NCI-H446 (cell line): ENCODE measurements at places on chromosomes 6 and 20.
A peak's percentile ranks its signal among the peaks of the same experiment; 100 is the strongest.

- no peak for DNase-seq
Observed at GRCh38 chr6:114068116-114068515, 97.2 kb upstream of the HDAC2 start.

- no peak for DNase-seq
Observed at GRCh38 chr6:36701401-36701991, 3.9 kb downstream of the RAB44 start.

DNA sequence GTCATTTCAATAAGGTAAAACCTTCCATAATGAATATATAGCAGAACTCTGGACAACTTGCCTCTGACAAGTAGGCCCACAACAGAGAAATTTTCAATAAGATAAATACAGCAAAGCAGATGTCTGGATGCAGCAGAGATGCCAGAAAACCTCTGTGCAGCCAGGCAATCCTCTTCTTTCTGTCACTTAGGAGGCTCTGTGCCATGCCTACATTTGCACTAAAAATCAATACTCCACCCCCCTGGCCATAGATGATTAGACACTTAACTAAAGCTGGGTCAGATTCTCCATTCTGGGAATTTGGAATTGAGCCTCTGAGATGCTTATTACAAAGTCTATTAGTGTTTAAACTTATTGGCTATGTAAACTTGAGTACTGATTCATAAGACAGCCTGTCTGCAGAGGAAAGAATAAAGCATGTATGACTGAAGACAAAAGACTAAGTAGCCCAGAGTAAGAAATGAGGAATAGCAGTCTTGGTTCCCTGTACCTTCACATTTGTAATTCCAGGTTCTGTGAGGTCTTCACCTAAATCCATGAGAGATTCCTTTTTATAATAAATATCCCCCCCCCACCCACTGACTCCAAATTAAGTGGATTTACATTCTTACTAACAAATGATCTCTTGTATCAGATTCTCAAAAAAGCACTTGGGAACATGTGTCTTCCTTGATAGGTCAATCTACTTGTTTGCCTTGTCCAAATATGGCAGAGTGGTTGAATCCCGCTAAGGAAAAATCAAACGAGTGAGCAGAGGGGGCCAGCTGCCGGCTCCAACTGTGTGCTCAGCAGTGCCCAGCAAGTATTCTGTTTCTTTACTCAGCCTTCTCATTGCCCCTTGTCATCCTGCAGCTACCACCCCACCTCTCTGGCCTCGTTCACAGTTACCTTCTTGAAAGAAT, 20.4 kb downstream of the MAN1A1 start:
- DNase-seq = no peak

GRCh38 chr20:52422574-52423336, 231.2 kb upstream of the ZFP64 start:
- DNase-seq = peak; percentile 27

- DNase-seq = no peak
Observed at GRCh38 chr20:22999756-23000155, 35.4 kb upstream of the SSTR4 start.

DNA sequence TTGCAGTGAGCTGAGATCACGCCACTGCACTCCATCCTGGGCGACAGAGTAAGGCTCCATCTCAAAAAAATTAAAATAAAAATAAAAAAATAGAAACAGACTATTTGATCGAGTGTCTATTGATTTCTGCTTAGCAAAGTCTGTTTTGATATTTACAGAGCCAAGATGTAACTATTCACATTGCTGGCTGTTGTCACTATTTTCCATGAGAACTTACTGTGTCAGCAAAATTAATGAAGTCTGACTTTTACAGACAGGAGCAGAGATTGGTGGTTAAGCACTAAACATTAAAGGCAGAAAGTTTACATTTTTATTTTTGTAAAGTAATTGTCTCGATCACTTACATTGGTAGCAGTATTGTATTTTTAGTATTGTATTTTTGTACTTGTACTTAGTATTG, 85.0 kb upstream of the CCDC28A start:
- DNase-seq = no peak
